Stimulated activated CD4-positive, alpha-beta T cell treated with anti-CD3 and anti-CD28 coated beads, Interleukin-2, amount 100 ng/mL, for 24 hours (primary cell): ENCODE measurements at places on chromosomes 5 and 9.
A peak's percentile ranks its signal among the peaks of the same experiment; 100 is the strongest.

GRCh38 chr5:149310947-149311658, 34.2 kb upstream of the GRPEL2 start:
- no peak for DNase-seq

DNA sequence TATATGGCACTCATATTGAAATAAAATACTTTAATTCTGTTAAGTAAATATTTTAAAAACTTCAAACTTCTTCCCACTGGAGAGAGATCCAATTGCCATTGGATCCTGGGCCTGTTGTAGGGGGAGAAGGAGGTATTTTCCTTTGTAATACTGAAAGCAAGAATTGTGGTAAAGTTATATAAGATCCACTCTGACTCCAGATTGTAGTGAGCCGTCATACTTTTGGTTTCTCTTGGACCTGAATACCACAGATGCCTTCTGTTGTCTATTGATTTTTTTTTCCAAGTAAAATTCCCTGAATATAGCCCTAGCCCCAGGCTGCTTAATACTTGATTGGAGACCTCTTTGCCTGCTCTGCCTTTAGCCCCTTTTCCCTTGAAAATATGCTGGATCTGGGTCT, 86.9 kb downstream of the ATG10 start:
- DNase-seq = no peak

- DNase-seq = no peak
Observed at GRCh38 chr9:133522073-133522910, 2.5 kb downstream of the MYMK start.

GRCh38 chr9:135776893-135777622, 75.1 kb downstream of the KCNT1 start:
- no peak for DNase-seq

- no peak for DNase-seq
Observed at GRCh38 chr9:91900055-91900796, 49.8 kb downstream of the ROR2 start.

- DNase-seq = no peak
Observed at GRCh38 chr9:114196979-114197622, 41.8 kb downstream of the COL27A1 start.

- DNase-seq = no peak
Observed at GRCh38 chr5:131212471-131213021, 41.8 kb downstream of the LYRM7 start.

DNA sequence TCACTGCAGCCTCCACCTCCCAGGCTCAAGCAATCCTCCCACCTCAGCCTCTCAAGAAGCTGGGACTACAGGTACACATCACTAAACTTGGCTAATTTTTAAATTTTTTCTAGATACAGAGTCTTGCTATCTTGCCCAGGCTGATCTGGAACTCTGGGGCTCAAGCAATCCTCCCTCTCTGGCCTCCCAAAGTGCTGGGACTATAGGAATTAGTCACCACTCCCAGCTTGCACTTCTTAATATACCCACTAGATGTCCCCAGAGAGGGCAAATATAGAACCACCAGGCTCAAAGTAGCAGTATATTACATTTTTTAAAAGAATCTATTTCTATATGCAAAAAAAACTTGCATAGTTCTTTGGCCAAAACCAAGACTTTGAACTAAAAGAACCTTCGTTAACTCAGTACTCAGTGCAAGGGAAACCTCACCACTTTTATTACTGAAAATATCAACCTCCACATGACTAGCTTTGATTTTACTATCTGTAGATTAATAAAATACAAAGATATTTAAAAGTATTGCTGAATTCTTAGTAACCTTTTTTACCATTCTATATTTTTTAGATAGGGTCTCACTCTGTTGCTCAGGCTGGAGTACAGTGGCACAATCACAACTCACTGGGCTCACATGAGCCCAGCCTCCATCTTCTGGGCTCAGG, 25.8 kb upstream of the HSD17B3 start:
- DNase-seq = peak; percentile 53

GRCh38 chr9:88488166-88488565, 46.8 kb upstream of the NXNL2 start:
- no peak for DNase-seq

GRCh38 chr5:165126598-165126997, 1621.2 kb downstream of the MAT2B start:
- no peak for DNase-seq

DNA sequence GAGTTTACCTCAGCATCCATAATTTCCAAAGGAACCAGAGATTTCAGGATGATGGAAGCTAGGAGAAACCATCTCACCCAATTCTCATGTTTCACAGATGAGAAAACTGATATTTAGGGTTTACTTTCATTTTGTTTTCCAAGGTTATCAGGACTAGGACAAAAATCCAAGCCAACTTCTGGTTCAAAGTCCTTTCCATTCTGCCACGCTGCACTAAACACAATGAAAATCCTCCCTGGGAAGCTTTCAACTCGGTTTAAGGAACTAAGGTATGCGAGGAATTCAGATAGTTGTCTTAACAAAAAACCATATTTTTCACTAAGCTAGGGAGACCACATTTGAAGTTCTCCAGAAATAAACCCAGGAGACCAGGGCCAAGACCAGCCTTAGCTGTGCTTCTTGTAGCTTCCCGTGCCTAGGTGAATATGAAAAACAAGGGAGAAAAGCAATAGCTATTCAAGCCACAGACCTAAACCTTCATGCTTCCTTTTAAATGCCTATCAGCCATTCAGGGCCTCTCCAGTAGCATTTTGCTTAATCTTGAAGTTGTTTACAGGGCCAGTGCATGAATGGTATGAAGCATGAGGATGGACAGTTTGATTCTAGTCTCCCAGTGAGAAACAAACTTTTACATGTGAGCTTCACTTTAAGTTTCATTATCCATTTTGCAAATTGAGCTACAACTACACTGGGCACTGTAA, 167.9 kb downstream of the DENND1A start:
- DNase-seq = no peak

DNA sequence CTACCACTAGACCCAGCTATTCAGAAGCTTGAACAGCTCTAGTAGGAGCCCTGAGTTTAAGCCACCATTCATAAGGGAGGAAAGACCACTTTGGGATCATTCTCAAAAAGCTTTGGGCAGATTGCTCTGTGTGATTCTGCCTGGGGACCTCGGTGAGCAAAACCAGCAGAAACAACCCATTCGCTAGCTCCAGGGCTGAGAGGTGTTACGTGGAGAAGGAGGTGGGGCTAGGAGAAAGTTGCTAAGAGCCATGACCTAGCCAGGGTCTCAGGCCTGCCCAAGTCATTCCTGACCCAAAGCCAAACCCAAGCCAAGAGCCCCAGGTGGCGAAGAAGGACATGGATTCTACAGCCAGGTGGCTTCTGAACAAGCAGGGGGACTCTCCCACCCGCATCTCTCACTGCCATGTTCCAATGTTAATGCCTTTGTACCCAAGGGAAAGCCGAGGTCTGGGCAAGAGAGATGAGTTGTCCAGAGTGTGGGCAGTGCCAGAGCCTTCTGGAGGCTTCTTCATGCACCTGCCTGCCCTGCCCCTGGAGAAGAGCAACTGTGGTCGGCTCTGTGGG, 4.0 kb upstream of the BARHL1 start:
- no peak for DNase-seq

GRCh38 chr9:36461323-36461722, 61.3 kb upstream of the RNF38 start:
- DNase-seq = no peak

DNA sequence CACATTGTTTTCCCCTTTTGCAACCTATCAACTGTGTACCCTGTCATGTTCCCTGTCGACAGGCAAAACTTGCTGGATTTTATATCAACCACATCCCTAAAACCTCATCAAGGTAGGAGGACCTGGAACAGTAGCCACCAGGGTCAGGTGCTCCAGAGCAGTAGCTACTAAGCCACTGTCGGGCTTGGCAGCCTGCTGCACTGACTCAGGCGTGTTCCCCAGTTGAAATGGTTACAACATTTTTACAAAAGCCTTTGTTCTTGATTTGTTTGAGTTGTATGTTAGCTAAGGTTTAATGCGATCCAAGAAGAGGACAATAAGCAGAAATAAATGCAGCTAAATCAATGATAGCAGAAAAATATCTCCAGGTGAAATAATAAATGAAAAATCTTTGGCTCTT, 407.4 kb upstream of the TLE4 start:
- no peak for DNase-seq

GRCh38 chr9:99955606-99956005, 49.2 kb downstream of the STX17 start:
- DNase-seq = no peak

- DNase-seq = no peak
Observed at GRCh38 chr5:58183078-58183785, 276.7 kb downstream of the PLK2 start.

DNA sequence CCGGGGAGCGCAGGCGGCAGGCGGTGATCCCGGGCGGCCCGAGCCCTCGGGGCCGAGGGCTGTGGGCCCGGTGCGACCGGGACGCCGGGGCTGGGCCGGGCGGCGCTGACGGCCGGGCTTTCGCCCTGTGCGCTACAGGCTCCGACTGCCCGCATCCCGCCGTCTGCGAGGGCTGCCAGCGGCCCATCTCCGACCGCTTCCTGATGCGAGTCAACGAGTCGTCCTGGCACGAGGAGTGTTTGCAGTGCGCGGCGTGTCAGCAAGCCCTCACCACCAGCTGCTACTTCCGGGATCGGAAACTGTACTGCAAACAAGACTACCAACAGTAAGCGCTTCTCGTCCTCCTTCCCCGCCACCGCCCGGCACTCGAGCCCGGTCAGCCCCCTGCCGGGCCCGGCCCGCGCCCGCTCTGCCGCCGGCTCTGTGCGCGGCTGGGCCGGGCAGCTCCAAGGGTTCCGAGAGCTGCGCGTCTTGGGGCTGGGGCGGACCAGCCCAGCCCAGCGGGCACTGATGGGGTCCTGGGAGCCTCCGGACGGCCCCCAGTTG, 1.6 kb downstream of the LMX1B start:
- DNase-seq = no peak

- no peak for DNase-seq
Observed at GRCh38 chr5:134398609-134399155, 13.0 kb downstream of the CDKN2AIPNL start.

DNA sequence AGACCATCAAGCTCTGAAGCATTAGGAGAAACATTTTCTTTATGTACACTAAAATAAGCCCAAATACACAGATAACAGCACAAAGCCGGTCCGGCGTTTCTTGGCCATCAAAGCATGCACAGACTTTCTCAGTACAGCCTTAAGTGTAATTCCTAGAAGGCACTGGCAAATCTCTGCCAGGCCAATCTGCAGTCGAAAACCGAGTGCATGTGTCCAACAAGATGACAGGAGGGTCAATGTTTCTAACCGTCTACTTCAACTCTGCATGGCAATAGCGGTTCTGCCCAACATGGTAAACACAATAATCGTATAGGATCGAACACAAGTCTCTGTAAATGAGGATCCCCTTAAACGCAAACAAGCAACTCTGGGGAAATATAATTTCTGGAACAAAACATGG, 1.1 kb downstream of the ARL15 start:
- peak; percentile 17 for DNase-seq

DNA sequence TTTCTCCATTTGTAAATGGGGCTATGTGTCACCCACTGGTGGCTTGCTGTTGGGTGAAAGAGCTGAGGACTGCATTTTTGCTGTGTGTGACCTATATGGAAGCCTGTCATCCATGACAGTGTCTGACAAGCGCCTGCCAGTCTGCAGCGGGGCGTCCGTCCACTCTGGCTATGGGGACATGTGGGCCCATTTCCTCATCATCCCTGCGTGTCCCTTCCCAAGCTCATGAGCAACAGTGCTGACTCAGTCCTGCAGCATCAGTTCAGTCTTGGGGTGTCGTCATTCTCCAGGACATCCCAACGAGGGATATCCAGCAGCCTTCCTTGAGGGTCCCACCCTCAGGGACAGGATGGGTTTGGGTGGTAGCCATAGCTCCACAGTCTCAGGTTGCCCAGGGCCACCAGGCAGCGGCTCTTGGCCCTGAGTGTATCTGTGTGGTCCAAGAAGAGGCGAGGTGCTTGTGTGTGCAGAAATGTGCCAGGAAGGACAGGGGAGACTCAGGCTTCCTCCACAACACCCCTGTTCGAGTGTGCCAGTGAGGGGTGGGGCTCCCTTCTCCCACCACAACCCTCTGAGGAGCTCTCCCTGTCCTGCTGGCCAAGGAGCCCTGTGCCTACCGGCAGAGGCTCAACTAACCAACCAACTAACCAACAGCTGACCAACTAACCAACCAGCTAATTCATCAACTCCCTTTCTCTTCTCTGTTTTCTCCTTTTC, 2.1 kb downstream of the FGD3 start:
- peak; percentile 14 for DNase-seq

GRCh38 chr5:3220201-3220600, 375.4 kb upstream of the IRX1 start:
- no peak for DNase-seq

DNA sequence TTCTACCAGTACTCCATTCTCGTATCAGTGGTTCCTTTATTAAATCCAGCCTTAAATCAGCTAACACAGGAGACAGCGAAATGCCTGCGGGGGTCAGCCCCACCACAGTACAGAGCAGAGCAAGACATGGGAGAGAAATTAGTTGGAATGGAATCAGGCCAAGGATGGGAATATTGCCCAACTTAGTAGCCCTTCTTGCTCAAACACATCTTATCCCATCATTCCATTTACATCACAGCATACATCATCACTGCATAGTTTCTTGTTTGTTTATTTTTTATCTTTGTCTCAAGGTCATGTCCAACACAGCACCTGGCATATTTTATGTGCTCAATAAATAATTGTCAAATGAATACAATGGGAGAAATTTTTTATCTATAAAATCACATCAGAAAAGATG, 34.3 kb upstream of the DAB2 start:
- DNase-seq = no peak

GRCh38 chr9:80235752-80236151, 664.0 kb downstream of the TLE4 start:
- no peak for DNase-seq

DNA sequence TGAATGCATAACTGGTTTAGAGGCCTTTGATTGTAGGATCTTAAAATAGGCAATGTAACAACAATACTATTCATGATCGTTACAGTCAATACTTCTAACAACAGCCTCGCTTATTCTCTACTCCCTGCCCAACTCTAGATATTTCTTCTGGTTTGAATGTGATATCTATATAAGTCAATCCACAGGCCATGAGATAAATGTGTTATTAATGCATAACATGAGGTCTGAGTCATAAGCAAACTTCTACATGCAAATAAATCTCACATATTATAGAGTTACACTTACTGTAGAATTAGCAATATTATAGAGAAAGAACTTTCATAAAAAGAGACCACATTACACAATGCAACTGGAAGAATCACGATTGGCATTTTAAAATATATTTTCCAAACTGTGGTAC, 2.9 kb upstream of the ALDOB start:
- DNase-seq = no peak

DNA sequence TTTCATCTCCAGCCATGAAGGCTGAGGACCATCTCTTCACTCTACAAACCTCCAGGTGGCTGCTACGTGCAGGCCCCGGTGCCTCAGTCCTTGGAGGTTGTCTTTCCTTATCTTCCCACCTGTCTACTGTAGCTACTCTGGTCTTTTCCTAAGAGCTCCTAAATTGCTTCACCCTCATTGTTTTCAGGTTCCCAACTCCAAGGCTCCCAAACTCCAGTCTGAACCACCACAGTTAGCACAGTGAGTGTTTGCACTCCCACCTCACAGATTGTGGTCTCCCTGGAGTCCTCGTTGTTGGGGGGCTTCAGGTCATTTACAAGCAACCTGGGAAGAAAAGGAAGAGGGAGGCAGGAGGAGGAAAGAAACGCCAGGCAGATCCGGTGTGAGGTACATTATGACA, 85.3 kb downstream of the NSUN2 start:
- DNase-seq = no peak
